Activated CD8-positive, alpha-beta memory T cell treated with anti-CD3 and anti-CD28 coated beads for 4 hours (primary cell): ENCODE measurements at places on chromosomes 13 and 19.
A peak's percentile ranks its signal among the peaks of the same experiment; 100 is the strongest.

DNA sequence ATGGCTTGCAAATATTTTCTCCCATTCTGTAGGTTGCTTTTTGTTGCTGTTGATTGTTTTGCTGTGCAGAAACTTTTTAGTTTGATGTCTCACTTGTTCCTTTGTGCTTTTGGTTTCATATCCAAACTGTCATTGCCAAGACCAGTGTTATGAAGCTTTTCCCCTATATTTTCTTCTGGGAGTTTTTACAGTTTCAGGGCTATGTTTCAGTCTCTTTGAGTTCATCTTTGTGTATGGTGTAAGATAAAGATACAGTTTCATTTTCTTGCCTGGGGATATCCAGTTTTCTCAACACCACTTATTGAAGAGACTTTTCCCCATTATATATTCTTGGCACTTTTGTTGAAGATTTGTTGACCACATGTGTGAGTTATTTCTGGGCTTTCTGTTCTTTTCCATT lies 139.9 kb downstream of the MRPL57 start:
- no peak for DNase-seq

- DNase-seq: no peak
Measured at GRCh38 chr19:38665219-38665931, 17.9 kb downstream of the ACTN4 start.

DNA sequence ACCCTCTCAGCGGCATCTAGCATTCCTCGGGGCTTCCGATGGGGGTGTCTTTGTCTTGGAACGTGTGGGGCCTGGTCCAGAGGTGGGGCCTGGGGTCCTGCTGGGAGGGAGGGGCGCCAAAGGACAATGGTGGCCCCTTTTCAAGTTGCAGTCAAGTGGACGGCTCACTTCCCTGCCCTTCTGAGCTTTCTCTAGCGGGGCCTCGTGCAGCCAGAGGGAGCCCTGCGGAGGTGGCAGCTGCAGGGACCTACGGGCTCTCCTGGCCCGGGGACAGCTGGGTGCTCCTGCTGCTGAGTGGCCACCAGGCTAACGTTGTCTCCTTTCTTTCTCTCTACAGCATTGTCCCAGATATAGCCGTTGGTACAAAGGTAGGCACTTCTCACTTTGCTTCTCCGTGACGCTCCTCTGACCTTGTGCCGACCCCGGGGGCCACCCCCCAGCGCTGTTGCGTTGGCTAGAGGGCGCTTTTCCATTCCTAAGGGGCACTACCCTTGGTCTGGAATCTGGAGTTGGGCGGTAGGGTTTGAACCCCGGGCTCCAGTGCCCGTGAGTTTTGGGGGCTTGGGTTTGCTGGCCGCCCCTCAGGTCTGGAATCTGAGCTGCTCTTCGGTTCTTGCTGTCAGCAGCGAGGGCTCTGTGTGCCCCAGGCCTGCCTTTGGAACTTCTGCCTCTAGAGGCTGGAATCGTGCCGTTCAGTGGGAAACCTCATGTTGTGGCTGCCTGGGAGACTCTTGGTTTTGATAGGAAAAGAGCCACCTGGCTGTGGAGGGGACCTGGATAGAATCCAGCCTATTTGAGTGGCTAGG lies 2.0 kb downstream of the PTBP1 start:
- no peak for DNase-seq

GRCh38 chr13:97506511-97506910 lies 72.5 kb downstream of the RAP2A start:
- no peak for DNase-seq

- DNase-seq: no peak
Measured at GRCh38 chr13:42617221-42617620, 43.3 kb downstream of the TNFSF11 start.

DNA sequence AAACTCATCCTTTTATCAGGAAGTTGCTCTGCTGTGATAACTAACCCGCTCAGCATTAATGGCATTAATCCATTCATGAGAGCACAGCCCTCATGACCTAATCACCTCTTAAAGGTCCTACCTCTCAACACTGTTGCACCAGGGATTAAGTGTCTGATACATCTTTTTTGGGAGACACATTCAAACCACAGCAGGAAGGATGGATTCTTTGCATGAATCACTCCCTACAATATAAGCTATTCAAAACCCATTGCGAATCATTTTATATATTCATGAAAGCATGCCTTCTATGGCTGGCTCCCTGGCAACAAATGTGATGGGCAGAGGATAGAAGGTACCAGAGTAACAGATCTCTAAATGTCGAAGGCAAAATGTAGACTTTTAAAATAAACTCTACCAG lies 27.6 kb downstream of the ARL11 start:
- no peak for DNase-seq

- DNase-seq: peak; percentile 27
Measured at GRCh38 chr19:41993612-41994483, at the start of gene ATP1A3. ATP1A3 (minus strand) TSS chr19:41994230; CDS start chr19:41994076, 154 bp downstream.
